ENCODE measurements at places on chromosomes 5 and 9.

- peak; percentile 79 for DNase-seq
These were observed 415.8 kb downstream of the ACTL7B start for GRCh38 chr9:108439947-108440346.

GRCh38 chr9:86248746-86249145 lies 10.7 kb downstream of the C9orf153 start:
- DNase-seq: no peak

DNA sequence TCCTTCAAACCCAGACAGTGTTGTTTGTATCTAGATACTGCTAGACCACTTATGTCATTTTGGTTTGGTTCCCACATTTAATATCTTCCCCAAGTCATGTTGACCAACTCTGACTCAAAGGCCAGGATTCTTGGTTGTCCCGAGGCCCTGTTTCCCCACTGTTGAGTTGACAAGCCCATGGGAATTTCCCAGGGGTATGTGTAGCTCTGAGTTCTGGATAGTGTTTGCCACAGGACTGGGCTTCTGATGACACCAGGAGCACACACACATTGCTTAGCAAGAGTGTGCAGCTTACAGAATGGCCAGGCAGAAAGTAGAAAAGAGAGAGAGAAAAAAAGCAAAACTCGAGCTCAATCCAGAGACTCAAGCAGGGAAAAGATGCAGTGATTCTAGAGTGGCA lies 214.4 kb downstream of the NXNL2 start:
- DNase-seq: peak; percentile 67

GRCh38 chr5:119412279-119413227 lies 39.7 kb upstream of the HSD17B4 start:
- no peak for DNase-seq

DNA sequence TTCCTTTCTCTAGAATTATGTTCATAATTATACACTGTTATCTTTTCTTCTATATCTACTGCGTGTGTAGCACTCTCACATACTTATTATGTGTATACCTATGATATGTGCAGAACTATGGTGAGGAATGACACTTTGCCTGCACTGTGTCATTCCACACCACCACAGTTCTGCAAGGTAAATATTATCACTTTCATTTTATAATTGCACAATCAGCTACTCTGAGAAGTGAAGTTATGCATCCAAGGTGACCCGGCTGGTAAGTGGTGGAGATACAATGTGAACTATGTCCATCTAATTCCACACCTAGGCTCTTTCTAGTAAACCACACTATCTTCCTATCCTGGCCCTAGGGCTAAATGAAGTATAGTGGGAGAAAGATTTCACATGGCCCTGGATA lies 170.1 kb upstream of the ATP10B start:
- DNase-seq: no peak

DNA sequence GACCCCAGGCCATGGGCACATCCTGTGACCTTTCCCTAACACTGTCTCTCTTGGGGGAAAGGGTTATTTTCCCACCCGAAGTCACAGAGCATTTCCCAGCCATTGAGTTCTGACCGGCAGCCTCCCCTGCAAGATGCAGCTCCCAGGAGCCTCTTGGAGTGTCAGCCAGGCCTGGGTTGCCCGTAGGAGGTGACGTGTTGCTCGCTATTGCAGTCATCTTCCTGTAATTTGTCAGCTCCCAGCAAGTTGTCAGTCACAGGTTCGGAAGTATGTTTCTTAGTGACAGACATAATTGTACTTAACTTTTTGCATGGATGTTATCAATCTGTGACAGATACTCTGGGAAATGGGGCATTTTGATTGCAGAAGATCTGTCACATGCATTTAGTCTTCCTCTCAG lies 74.5 kb downstream of the MVB12B start:
- no peak for DNase-seq

- no peak for DNase-seq
These were observed 68.6 kb downstream of the EPB41L4B start for GRCh38 chr9:109252291-109252690.
